ENCODE measurements at places on chromosomes 2 and 18.

- DNase-seq = no peak
These were observed 123.0 kb downstream of the IRS1 start for GRCh38 chr2:226676618-226677017.

- DNase-seq = peak; percentile 5
These were observed 537.1 kb upstream of the NXPH2 start for GRCh38 chr2:139317259-139317658.

DNA sequence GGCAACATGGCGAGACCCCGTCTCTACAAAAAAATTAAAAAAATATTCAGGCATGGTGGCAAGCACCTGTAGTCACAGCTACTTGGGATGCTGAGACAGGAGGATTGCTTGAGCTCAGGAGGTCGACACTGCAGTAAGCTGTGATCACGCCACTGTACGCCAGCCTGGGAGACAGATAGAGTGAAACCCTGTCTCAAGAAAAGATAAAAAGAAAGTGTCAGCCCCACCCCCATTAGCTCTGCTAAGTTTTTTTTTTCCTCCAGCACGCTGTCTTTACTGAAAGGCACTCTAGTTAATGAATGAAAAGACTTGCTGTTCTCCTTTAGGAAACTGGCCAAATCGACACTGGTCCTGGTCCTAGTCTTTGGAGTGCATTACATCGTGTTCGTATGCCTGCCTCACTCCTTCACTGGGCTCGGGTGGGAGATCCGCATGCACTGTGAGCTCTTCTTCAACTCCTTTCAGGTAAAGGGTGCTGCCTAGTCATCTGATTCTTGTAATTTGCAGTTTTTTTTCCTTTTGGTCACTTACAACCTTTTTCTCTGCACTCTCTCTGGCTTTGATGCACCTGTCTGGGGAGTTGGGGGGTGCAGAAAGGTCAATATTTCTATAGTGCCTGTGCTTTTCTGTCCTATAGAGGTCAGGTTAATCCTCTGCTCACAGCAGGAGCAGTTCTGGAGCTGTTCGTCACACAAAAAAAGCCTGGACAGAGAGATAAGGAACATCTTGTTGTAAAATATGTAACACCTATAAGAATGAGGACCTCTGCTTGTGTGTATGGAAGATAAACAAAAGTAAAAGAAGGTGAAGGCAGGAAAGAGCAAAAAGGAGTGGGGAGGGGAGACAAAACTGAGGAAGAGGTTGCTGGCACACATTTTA is 82.3 kb downstream of the PTH2R start:
- no peak for DNase-seq

GRCh38 chr2:31813016-31813415 is 197.8 kb downstream of the MEMO1 start:
- DNase-seq = no peak

DNA sequence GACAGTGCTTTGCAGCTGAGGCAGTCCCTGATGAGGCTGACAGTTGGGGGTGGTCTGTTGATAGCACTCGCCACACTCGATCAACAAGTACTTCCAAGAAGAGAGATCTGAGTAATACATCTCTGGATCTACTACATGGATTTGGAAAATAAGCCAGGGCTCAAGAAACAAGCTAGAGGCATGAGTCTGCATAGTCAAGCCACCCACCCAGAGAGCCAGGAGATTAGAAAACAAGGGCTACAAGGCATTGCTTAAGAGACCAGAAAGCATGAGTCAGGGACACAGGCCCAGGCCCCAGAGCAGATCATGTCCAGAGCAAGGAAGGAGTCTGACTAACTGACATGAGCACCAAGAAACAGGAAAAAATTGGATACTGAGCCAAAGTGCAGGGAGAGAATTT is 196.9 kb upstream of the CWC22 start:
- no peak for DNase-seq

DNA sequence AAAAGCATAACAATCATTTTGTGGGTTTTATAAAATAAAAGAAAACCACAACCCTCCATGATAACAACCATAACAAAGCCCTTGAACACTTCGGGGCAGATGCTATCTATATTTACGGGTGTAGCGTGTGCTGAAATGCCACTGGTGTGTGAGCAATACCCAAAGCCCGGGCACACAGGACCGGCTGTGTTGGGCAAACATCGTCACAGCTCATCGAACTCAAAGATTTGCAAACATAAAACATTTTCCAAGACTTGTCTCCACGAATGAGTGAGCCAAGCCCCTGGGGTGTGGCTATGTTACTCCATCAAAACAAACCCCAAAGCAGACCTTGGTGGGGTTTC is 290.2 kb downstream of the LPIN1 start:
- DNase-seq = no peak

DNA sequence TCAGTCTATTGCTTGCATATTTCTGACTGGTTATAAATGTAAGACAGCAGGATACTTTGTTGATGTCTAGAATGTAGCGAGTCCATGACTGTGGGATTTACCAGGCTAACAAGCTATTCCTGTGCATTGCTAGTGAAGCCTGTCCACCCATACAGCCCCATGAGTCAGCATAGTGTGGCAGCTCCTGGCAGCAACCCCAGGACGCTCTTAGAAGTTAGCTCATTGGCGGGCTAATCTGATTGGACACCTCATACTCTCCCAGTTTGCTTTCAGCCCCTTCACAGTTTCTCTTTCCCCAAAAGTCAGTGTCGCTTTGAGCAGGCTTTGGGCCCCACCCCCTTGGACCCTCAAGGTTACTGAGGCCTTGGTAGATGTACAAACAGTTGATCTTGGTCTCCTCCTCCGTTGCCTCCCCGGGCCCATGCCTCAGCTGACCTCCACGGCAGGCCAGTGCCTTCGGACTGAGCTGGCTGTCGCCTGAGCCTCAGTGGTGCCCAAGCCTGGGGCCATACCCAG is 48.0 kb downstream of the COA5 start:
- no peak for DNase-seq

- no peak for DNase-seq
These were observed 9.1 kb downstream of the DRC1 start for GRCh38 chr2:26410764-26411243.

DNA sequence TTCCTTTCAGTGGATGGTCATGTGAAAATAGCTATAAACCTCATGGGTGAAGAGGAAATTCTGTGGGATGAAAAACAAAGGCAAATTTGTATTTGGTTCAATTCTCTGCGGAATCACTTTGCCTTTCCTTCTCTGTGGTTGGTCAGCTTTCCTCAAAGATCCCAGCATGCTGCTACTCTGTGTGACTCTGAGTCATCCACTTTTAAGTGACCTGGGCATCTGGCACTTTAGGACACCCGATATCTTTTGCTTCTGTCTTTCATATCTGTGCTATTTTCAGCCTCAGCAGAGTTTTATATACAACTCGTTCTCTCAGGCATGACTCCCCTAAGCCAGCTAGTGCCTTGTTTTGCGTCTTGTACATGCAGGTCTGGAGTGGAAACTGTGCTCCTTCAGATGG is 217.0 kb upstream of the PIEZO2 start:
- DNase-seq = no peak

DNA sequence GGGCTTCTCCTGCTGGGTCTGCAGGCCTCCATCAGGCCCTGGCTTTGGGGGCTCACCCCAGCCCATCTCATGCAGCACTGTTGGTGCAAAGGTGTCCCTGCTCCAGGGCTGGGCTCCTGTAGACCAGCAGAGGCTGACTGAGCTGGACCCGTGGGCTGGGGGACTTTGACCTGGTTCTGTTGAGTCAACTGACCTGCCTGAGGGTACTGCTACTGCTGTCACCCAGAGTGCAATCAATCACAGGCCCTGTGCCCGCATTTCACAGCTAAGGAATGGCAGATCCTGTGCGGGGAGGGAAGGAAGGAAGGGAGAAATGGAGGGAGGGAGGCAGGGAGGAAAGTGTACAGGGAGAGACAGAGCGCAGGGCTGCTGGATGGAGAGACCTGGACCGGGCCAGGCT is 136.8 kb downstream of the TPO start:
- no peak for DNase-seq

- no peak for DNase-seq
These were observed 259.2 kb downstream of the CELF4 start for GRCh38 chr18:37306432-37306831.

GRCh38 chr2:241081643-241082340 is 20.3 kb downstream of the MTERF4 start:
- no peak for DNase-seq

DNA sequence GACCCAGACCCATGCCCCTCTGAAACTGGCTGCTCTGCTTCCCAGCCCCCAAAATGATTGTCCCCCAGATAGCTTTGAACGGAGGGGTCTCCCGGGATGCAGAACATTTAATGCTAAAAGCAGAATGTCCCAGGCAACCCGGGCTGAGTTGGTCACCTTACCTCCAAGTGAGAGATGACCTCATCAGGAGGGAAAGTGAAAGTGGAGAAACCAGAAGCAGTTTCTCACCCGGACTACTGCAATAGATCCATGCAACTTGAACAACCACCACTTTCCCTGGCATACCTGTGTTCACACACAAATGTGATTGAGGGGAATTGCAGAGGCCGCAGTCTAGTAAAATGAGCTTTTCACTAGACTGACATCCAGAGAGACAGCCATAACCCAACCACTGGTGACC is 75.3 kb upstream of the NPAS2 start:
- DNase-seq = no peak

- no peak for DNase-seq
These were observed 971 bp downstream of the ZNF385B start for GRCh38 chr2:179860255-179861026.

GRCh38 chr2:119207447-119207846 is 16.2 kb upstream of the STEAP3 start:
- no peak for DNase-seq

GRCh38 chr18:72232644-72233043 is 311.5 kb downstream of the CBLN2 start:
- DNase-seq = no peak

- no peak for DNase-seq
These were observed 99.0 kb downstream of the ZFP36L2 start for GRCh38 chr2:43127208-43127940.

DNA sequence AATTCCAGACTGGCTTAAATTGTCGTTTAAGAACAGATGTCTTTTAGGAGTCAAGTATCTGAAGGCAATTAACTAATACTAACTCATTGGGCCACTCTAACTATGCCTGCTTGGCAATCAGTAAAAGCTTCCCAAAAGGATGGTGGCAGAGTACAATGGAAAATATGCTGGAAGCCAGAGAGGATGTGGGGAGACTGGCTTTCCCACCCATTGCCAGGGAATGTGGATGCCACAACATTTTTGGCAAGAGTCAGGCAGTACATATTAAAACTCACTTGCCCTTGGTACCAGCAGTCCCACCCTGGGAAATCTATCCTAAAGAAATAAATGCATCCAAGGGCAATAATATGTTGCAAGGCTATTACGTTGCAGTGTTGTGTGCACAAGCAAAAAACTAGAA is 74.0 kb upstream of the FZD7 start:
- DNase-seq = no peak

DNA sequence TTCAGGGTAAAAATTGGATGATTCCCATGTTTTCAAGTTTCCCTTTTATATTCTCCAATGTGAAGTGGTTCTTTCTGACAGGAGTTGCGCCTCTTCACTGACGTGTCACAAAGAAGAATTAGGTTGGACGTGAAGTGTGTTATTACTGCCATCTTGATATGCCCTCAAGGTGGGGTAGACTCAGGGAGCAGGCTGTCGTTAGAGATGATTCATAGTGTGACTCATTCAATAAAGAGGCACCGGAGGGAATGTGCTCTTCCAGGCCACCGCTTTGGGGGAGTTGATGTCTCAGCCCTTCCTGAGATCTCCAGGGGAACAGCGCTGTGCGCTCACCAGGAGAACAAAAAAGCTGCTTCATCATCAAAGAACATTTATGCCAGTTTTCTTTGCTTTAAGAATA is 3.6 kb upstream of the DGKD start:
- DNase-seq = no peak

DNA sequence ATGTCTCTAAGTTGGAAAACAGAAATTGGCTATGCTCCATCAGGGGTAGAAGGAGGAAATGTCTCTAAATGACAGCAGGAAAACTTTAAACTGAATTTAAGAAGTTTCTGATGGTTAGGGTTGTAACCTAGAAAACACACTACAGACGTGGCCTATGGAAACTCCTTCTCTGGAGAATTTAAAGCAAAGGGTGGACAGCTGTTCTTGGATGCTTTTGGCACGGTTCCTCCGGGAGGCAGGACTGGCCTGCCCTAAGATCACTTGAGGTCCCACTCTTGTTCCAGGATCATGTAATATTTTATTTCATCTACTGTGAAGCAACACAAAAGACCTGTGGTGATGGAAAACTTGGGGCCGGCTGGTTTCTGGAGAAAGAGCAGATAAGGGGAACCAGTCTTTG is 77.0 kb downstream of the NRP2 start:
- DNase-seq = no peak

GRCh38 chr2:101341421-101341820 is 32.9 kb upstream of the RNF149 start:
- no peak for DNase-seq

DNA sequence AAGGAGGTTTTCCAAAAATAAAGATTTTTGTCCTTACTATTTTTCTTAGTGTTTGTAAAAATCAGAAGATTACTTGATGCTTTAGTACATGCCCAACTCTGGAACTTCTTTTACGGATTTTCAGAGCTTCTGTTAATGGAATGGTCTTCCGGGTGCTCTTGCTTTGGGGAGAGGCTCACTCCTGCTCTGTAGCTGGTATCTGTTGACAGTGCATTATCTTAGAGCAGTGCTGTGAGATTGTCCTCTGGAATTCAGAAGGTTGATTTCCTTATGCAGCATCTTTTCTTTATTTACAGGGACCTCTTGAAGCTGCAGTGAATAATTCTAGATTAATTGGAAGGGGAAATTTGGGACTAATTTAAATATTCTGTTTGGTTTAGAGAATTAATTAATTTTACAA is 4.6 kb downstream of the MAPRE2 start:
- DNase-seq = no peak

GRCh38 chr2:236171680-236172254 is 3.6 kb upstream of the GBX2 start:
- no peak for DNase-seq

DNA sequence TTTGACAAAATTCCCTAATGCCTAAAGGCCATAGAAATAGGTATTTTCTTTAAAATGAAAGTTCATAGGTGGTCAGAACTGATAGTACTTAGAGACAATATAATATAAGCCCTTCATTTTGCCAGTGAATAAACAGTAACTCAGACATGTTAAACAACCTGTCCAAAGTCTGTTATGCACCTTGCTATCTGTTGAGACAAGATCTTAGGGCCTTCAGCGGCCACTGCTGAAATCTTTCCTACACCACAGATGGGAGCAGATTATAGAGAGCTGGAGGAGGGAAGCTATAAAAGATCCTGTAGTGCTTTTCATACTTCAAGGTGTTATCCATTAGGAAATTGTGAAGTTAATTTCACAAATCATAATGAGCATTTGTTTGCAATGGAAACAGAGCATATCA is 13.8 kb downstream of the CERKL start:
- no peak for DNase-seq

All from NT2/D1 (cell line).